Temporal lobe (tissue), 4 donors: ENCODE measurements at places on chromosomes 3 and 15. TPM values are rescaled to one million over a fixed set of nuclear protein-coding genes. Genes with fewer than 3 reads are reported as not detected.

Gene GOLGA8Q
- total RNA-seq, result 0.25 TPM

Gene CLDN18
- under 0.01 TPM for total RNA-seq

Gene SCN11A
- 0.25 TPM for total RNA-seq

Gene MAGI1
- 40.8 TPM for total RNA-seq

Gene LTK
- under 0.01 TPM for total RNA-seq

Gene IL17RE
- total RNA-seq, result 0.49 TPM

Gene HDC
- total RNA-seq, result not detected

Gene AHSG
- not detected for total RNA-seq

Gene IMPG2
- 1.7 TPM for total RNA-seq

Gene PRRT3
- total RNA-seq, result 2.5 TPM

Gene RTP1
- total RNA-seq, result 0.25 TPM

Gene HIGD2B
- total RNA-seq, result not detected

Gene SUSD5
- 1.7 TPM for total RNA-seq

Gene GABRR3
- under 0.01 TPM for total RNA-seq

Gene GOLGA8G
- not detected for total RNA-seq

Gene SGO1
- 2.0 TPM for total RNA-seq
